Thyroid gland (tissue), 4 donors: ENCODE measurements at places on chromosomes 6 and 20. TPM values are rescaled to one million over a fixed set of nuclear protein-coding genes. Genes with fewer than 3 reads are reported as not detected.

The CLPSL2 gene
- total RNA-seq, result not detected

The IP6K3 gene
- 20.5 TPM for total RNA-seq

The ELOVL2 gene
- 1.0 TPM for total RNA-seq

The CITED2 gene
- total RNA-seq, result 269 TPM

The PLN gene
- 13.3 TPM for total RNA-seq

The NINL gene
- total RNA-seq, result 37.8 TPM

The OR2J3 gene
- not detected for total RNA-seq

The TAGAP gene
- 1.1 TPM for total RNA-seq

The CDH26 gene
- 2.5 TPM for total RNA-seq

The MLIP gene
- total RNA-seq, result 4.2 TPM

The NOX3 gene
- total RNA-seq, result not detected

The ULBP3 gene
- 2.4 TPM for total RNA-seq

The GPR6 gene
- total RNA-seq, result not detected

The CBLN4 gene
- total RNA-seq, result not detected

The EFCAB8 gene
- total RNA-seq, result not detected

The PKIB gene
- 1.7 TPM for total RNA-seq

The CDKN1A gene
- total RNA-seq, result 41.0 TPM

The CCN6 gene
- not detected for total RNA-seq

The KIAA1755 gene
- 1.6 TPM for total RNA-seq

The ZSCAN23 gene
- 6.8 TPM for total RNA-seq

The GJA1 gene
- total RNA-seq, result 219 TPM

The SLCO4A1 gene
- total RNA-seq, result 18.3 TPM

The FHL5 gene
- 14.6 TPM for total RNA-seq
